Epithelial cell of alveolus of lung (primary cell): ENCODE measurements at places on chromosomes 5 and 9. TPM values are rescaled to one million over a fixed set of nuclear protein-coding genes. Genes with fewer than 3 reads are reported as not detected.

The STING1 gene
- total RNA-seq = 45.4 and 64.8 TPM in 2 replicates

The PKD2L2 gene
- not detected in 2 replicates for total RNA-seq

The SPAAR gene
- total RNA-seq = 0.39 and 1.2 TPM in 2 replicates

The EGFLAM gene
- total RNA-seq = 0.56 and 3.4 TPM in 2 replicates

The GZMA gene
- total RNA-seq = not detected in 2 replicates

The CCNB1 gene
- 59.7 and 119 TPM in 2 replicates for total RNA-seq

The UCK1 gene
- total RNA-seq = 24.6 and 37.4 TPM in 2 replicates

The C5orf15 gene
- total RNA-seq = 69.8 and 84.6 TPM in 2 replicates

The TOR1B gene
- total RNA-seq = 26.8 and 28.8 TPM in 2 replicates

The PCDHA12 gene
- under 0.01 TPM in 1 of 2 replicates, not detected in the other for total RNA-seq

The PCDHB16 gene
- total RNA-seq = 0.08 and 0.13 TPM in 2 replicates

The KIAA1958 gene
- 1.2 and 3.0 TPM in 2 replicates for total RNA-seq

The PCDHA1 gene
- not detected in 2 replicates for total RNA-seq

The ACOT12 gene
- not detected in 2 replicates for total RNA-seq

The ZNF79 gene
- total RNA-seq = 5.9 and 6.6 TPM in 2 replicates

The NRARP gene
- total RNA-seq = 0.78 and 1.8 TPM in 2 replicates

The DDX4 gene
- total RNA-seq = not detected in 2 replicates

The CBY3 gene
- not detected in 2 replicates for total RNA-seq

The ZBTB34 gene
- total RNA-seq = 4.7 and 9.0 TPM in 2 replicates

The SLC6A18 gene
- not detected in 2 replicates for total RNA-seq

The SLC34A3 gene
- not detected in 2 replicates for total RNA-seq

The SLC34A1 gene
- total RNA-seq = not detected in 2 replicates

The RANBP3L gene
- total RNA-seq = 0.13 TPM in 1 of 2 replicates, not detected in the other

The CAMSAP1 gene
- total RNA-seq = 22.8 and 22.9 TPM in 2 replicates

The FCN2 gene
- not detected in 2 replicates for total RNA-seq

The ZNF883 gene
- total RNA-seq = 1.5 and 2.7 TPM in 2 replicates

The CCL19 gene
- total RNA-seq = not detected in 2 replicates

The FBP2 gene
- total RNA-seq = not detected in 2 replicates

The PCDHGA2 gene
- 0.39 and 3.8 TPM in 2 replicates for total RNA-seq

The PCSK5 gene
- 5.6 and 6.7 TPM in 2 replicates for total RNA-seq

The CTXN3 gene
- not detected in 2 replicates for total RNA-seq

The DCAF12 gene
- total RNA-seq = 20.0 and 26.6 TPM in 2 replicates

The EDIL3 gene
- total RNA-seq = 28.3 and 60.1 TPM in 2 replicates

The LCP2 gene
- under 0.01 TPM in 1 of 2 replicates, not detected in the other for total RNA-seq

The GDA gene
- total RNA-seq = 1.0 and 2.2 TPM in 2 replicates

The CYSRT1 gene
- under 0.01 and 1.9 TPM in 2 replicates for total RNA-seq

The MPDZ gene
- total RNA-seq = 19.1 and 19.8 TPM in 2 replicates

The FOXD4L4 gene
- total RNA-seq = under 0.01 and 0.08 TPM in 2 replicates

The TYRP1 gene
- total RNA-seq = 7.4 and 14.4 TPM in 2 replicates

The SEMA6A gene
- total RNA-seq = 0.78 and 3.4 TPM in 2 replicates

The KLF9 gene
- total RNA-seq = 43.1 and 286 TPM in 2 replicates

The PLPP7 gene
- 4.5 and 5.1 TPM in 2 replicates for total RNA-seq

The PRLR gene
- 0.13 and 0.16 TPM in 2 replicates for total RNA-seq

The ADAMTSL1 gene
- 1.0 and 17.2 TPM in 2 replicates for total RNA-seq

The PCDHB9 gene
- total RNA-seq = 0.08 TPM in 1 of 2 replicates, not detected in the other

The FOXE1 gene
- total RNA-seq = not detected in 2 replicates

The PCDHGB1 gene
- 0.39 and 2.2 TPM in 2 replicates for total RNA-seq

The PCDHA9 gene
- under 0.01 TPM in 1 of 2 replicates, not detected in the other for total RNA-seq
